ENCODE measurements at places on chromosomes 2 and 18.

DNA sequence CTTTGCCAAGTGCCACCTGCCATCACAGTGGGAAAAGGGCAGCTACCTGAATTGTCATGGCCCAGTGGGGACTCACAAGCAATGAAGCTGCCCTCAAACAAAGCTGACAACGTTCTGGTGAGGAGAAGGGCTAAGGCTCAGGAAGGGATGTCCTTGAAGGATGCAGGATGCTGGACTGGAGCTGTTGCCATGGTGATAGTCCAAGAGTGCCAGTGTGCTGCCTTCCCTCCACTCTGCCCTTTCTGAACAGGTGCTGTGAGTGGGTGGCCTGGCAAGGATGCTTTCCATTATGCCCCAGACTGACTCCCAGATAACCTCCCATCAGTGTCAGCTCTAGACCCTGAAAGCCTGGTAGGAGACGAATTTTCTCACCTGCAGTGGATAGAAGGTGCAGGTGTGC is 137.8 kb upstream of the GYPC start:
- no peak for DNase-seq

- no peak for DNase-seq
Measured at GRCh38 chr2:9294764-9295163, 88.2 kb downstream of the ASAP2 start.

DNA sequence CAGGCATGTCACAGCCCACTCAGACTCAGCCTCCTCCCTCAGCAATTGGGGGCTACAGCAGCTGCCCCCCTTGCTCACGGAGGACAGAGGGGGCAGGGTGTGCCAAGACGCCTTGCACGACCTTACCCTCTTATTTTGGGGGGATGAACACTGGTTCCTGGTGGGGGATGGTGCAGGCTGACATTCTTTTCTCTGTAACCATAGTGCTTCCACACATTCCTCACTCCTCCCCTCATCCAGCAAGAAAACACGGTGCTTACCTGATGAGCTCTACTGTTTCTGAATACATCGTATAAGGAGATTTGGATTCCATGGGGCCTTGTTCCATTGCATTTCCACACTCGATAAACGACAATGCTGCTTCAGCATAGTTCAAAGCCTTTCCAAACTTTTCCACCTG is 75.4 kb upstream of the REV1 start:
- DNase-seq = no peak

GRCh38 chr2:163669506-163669905 is 66.3 kb downstream of the FIGN start:
- no peak for DNase-seq

GRCh38 chr2:85583667-85584353 is 421 bp upstream of the VAMP5 start:
- peak; percentile 23 for DNase-seq

DNA sequence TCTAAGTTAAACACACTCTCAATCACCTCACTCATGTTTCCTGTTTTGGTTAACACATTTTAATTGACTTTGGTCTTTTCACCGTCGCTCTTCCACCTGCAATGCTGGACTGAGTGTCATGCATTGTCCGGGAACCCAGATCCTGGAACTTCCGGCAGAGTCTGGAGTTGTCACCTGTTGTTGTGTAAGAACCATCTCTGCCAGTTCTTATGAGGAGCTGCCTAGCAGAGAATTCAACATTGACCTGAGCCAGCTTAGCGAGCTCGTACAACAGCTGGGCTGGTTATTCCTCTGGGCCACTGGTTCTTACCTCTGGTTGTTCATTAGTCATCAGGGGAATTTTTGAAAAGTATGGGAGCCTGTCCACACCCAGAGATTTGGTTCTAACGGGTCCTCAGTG is 75.7 kb downstream of the BCL2L11 start:
- DNase-seq = no peak

DNA sequence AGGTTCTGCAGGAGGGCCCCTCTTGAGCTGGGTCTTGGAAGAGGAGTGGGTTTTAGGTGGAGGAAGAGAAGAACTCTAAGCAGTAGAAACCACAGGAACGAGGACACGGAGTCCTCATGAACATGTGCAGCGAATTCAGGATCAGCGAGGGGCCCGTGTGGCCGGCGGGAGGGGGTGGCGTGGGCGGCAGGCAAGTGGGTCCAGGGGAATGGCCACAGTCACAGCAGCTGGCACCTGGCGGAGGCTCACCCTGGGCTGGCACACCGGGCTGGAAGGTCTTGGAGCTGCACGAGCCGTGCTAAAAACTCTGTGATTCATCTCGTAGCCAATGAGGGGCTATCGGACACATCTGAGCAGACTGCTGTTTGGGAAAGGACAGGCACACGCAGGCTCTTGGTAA is 18.0 kb upstream of the CIDEA start:
- DNase-seq = no peak

- DNase-seq = no peak
Measured at GRCh38 chr2:121099329-121100290, 185.4 kb downstream of the TFCP2L1 start.

- no peak for DNase-seq
Measured at GRCh38 chr18:46909497-46909896, 7.8 kb downstream of the PIAS2 start.

GRCh38 chr2:68693951-68694350 is 40.7 kb upstream of the ARHGAP25 start:
- DNase-seq = no peak

DNA sequence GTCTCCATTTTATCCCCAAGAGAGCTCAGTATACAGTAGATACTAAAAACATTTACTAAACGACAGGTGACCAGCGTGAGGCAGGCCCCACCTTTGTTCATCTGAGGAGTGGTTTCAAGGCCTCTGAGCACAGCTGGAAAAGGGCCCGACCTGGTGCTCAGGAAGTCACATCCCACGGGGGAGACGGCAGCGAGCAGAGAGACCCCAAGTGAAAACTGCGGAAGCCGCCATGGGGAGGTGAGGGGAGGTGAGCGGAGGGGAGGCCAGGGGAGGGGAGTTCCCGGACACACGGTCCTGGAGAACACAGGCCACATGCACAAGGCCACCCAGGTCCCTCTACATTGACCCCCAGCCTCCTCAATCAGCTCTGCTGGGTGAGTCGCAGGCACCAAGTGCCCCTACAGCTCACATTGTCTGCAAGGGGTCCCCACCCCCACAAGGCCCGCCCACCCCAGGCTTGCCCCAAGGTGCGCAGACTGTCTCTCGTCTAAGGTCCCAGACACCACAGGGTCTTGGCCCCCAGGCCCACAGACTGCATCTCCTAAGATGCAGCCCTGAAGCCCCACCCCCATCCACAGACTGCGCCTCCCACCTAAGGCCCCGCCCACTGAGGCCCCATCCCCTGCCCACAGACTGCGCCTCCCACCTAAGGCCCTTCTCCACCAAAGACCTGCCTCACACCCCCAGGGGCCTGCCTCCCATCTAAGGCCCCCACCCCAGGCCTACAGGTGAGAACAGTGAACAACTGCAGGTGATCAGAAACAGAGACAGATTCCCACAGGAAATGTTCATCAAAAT is 19.1 kb downstream of the PARD6G start:
- no peak for DNase-seq

GRCh38 chr2:191933307-191934105 is 86.6 kb upstream of the CAVIN2 start:
- DNase-seq = no peak

DNA sequence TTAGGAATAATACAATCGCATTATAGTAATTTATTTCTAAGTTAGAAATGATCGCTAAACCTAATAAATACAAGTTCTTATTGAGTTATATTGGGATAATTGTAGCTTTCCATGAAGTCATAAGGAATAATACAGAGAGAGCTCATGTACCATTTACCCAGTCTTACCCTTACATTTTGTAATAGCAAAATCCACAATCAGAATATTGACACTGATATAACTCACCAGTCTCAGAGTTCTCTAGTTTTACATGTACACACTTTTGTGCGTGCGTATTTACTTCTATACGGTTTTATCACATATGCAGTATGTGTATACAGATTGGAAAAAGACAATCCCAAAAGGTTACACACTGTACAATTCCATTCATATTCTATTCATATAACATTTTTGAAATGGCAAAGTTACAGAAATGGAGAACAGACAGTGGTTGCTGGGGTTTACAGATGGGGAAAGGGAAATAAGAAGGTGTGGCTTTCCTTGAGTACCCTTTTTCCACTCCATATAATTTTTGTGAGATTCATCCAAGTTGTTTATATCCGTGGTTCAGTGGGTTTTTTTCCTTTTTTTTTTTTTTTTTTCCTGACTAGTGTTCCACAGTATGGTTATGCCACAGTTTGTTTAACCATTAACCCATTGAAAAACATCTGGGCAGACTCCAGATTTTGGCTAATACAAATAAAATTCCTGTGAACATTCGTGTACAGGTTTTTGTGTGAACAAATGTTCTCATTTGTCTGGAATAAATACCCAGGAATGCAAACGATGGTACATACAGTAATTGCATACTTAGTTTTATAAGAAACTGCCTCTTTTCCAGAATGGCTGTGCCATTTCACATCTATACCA is 117.2 kb downstream of the HNMT start:
- DNase-seq = no peak

GRCh38 chr2:33448220-33448899 is 28.1 kb upstream of the RASGRP3 start:
- no peak for DNase-seq

DNA sequence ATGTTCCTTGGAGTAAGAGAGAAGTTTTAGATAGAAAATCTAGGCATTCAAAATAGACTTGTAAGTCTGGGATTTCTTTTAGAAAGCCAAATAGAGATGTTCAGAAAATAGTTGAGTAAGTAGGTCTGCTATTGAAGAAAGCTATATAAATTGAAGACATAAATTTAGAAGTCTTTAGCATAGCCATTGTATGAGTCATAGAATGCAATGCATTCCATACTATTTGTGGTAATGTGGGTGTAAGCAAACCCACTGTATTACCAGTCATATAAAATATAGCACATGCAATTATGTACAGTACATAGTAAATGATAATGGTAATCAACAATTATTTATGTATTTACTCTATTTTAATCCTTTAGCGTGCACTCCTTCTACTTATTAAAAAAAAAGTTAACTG is 14.1 kb downstream of the MC4R start:
- DNase-seq = no peak

- DNase-seq = no peak
Measured at GRCh38 chr2:42984081-42984480, 191.7 kb upstream of the HAAO start.
